Stimulated activated naive CD8-positive, alpha-beta T cell treated with anti-CD3 and anti-CD28 coated beads, Interleukin-15, Interleukin-2, amounts not matched to agents 100 U/mL and 50 U/mL, for 24 hours (primary cell): ENCODE measurements at places on chromosomes 2 and 18.

DNA sequence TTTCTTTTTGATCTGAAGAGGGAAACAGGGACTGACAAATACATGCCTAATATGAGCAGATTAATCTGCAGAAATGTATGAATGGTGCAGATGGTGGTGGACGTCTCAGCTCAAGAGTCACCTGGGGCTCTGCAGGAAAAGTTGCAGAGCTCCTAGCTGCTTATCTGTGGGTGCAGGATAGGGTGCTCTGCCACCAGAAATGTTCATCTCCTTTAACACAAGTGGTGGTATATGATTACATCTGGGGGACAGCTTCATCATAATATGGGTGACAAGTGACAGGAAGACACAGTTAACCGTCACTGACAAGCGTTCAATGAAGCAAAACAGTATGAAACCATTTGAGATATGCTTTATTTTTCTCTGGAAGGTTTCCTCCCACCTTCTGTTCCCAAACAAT, 121.2 kb upstream of the LINC00305 start:
- no peak for DNase-seq

DNA sequence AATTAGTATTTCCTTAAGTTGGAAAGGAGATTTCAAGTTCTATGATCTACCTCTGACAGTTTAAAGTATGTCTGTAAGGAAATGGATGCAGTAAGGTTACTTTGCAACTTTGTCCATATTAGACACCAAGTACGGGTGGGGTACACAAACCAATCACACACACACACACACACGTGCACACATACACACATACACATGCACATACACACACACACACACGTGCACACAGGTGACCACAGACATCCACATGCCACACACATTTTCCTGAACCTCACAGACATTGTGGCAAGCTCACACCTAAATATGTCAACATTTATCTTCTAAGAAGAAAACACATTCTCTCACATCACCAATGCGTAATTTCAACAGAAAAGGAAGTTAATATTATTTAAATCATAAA, 165.9 kb downstream of the MYT1L start:
- DNase-seq: no peak

GRCh38 chr2:231655894-231656293, 52.4 kb upstream of the PTMA start:
- no peak for DNase-seq

GRCh38 chr2:941871-942270, 8.8 kb upstream of the SNTG2 start:
- DNase-seq: no peak

DNA sequence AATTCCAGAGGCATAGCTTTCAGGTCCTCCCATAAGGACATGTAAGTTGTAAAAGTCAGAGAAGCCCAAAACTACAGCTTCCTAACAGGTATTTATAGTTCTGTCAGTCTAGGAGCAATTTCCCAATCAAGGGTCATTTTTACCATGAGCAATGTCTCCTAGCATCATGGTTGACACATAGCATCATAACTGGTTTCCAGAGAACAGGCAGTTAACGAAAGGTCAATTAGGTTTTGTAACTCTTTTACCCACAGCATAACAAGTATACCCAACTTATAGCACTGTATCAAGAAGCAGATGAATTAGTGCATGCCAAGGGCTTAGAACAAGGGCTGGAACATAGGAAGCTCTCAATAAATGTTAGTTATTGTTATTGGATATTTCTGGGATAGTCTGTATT, 110.1 kb downstream of the MREG start:
- DNase-seq: no peak

DNA sequence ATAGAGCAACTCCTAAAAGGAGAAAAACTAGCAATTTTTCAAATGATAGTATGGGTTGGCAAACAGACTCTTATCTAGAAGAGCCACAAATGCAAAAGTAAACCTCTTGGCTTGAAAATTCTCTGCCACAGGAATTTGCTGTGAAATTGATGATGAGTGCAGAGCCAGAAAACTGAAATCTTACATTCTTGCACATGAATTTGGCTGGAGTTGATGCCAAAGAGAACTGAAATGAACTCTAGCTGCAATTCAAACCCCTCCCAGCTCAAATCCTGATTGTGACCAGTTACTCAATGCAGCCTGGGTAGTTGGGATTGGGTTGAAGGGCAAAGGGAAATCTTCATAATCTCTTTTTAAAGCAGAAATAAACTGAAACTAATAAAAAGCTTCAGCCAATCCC, 266.6 kb downstream of the PDE11A start:
- DNase-seq: no peak

- DNase-seq: no peak
Observed at GRCh38 chr2:196515051-196515450, 124.5 kb upstream of the CCDC150 start.

- no peak for DNase-seq
Observed at GRCh38 chr18:55500316-55501086, 87.5 kb downstream of the TCF4 start.

DNA sequence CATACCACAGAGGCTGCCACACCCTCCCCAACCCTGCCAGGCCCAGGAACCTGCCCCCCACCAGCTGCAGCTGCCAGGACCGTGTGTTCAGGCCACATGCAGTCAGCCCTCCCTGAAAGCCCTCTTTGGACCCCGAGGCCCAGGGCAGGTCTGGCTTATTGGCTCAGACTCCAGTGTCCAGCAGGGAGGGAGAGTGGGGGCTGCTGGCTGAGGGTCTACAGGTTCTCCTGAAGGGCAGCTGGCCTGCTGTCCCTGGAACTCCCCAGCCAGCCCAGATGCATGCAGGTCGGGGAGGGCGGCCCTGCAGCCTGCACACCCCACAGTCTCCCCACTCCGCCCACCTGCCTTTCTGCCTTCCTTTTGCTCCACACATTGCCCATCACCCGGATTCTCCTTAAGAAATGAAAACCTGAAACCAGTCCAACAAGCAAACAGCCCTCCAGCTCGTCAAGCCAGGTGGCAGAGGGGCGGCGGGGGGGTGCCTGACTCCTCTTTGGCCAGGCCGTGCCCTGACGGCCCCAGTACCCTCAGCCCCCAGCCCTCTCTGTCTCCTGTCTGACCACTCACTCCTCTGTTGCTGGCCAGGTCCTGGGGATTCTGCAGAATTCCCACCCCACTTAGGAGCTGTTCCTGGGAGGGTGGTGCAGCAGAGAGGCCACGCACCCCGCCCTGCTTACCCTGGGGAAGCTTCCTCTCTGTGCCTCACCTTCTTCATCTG, 18.0 kb downstream of the GPR35 start:
- DNase-seq: no peak

DNA sequence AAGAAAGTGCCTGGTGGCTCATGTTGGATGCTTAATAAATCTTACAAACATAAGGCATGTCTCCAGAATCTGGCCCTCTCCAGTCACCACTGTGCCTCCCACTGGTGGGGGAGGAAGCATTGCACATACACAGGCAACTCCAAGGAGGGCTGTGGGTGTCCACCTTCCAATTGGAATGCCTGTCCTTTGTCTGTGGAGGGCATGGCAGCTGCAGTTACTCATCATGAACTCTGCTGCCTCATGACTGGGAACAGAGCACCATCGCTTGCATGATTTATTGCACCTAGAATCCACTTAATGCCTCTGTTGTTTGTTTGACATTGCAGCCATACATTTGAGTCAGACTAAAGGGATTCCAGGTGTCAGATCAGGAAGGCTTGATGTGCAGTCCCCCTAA, 278.9 kb downstream of the PRKCE start:
- no peak for DNase-seq

GRCh38 chr2:16978301-16978700, 312.7 kb upstream of the CYRIA start:
- DNase-seq: no peak

GRCh38 chr18:23819001-23819400, 129.7 kb downstream of the LAMA3 start:
- DNase-seq: no peak

GRCh38 chr18:35117951-35118411, 76.8 kb downstream of the MAPRE2 start:
- DNase-seq: no peak

- DNase-seq: no peak
Observed at GRCh38 chr2:13858626-13859025, 773.9 kb upstream of the LRATD1 start.

DNA sequence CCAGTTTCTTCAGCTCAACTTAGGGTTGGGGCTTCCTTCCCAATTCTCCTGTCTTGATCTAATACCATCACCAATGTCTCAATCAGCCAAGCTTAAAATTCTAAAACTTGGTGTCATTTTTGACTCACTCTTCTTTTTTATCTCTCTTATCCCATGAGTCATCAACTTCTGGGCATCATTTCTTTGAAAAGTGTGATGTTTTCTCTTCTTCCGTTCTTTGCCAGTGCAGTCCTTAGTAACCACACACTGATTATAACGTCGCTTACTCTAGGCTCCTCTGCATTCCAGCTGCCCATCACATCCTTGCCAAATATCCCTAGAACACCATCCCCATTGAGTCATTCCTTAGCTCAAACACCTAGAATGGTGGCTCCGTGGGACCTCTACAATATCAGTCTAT, 27.4 kb upstream of the MRO start:
- DNase-seq: no peak

DNA sequence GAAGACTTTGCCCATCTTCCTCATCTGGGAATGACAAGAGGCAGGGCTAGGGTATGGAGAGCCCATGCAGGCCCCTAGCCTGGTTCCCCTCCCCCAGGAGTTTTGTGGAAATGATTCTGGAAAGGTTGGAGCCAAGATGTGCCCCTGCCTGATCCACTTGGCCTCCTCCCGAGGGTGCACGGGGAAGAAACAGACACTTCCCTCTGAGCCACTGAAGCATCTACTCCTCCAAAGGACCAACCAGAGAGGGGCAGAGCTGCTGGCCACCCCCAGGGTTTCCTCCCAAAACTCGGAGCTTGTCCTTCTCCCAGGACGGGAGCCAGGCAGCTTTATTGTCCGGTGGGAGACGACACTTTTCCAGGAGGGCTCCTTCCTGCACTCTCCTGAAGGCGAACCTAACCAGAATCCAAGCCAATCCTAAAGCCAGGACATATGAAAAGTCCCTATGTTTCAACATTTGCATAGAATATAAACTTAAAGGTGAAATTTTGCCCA, 149.2 kb upstream of the COPS8 start:
- no peak for DNase-seq

DNA sequence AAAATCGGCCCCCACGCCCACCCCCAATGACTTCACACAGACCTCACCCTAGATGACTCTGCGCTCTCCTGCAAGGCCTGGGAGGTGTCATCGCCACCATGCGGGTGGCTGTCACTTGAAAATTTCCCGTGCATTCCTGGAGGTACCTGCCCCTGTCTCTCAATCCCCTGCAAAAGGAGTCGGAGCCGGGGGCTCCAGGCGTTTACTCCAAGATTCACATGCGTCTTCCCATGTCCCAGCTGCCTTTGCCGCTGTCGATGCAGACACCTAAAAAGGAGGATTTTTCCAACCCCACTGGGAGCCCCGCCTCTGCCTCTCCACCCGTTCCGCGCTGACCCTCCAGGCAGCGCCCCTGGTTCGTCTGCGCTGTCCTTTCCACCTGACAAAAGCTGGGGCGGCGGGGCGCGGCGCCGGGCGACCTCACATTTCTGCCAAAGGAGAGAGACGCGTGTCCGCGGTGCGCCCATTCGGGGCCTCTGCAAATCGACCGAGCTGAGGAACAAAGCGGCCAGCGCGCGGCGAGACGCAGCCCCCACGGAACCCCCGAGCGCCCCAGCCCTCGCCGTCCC, 667 bp downstream of the REEP1 start:
- DNase-seq: peak; percentile 25

DNA sequence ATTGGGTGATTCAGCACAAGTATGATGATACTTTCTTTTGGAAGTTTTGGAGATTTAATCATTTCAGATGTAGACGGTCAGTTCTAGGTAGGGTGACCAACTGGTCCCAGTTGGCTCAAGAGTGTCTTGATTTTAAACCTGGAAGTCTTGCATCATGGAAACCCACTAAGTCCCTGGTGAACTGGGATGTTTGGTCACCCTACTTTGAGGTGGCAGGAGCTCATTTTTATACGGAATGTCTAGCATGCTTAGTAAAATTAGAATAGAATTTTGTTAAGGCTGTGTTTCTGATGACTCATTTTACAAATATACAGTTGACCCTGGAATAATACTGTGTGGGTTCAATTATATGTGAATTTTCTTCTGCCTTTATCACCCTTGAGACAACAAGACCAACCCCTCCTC, 61.5 kb upstream of the DOCK10 start:
- DNase-seq: no peak

- no peak for DNase-seq
Observed at GRCh38 chr2:40957508-40957907, 505.6 kb upstream of the SLC8A1 start.
